Right lobe of liver (tissue), 6 donors: ENCODE measurements at places on chromosomes 2 and 18.

GRCh38 chr2:26564121-26564644 is 77.0 kb downstream of the CIB4 start:
- DNase-seq: no peak

GRCh38 chr2:41194230-41194629 is 742.3 kb upstream of the SLC8A1 start:
- DNase-seq: peak; percentile 35

- DNase-seq: peak; percentile 37
These were observed 114.4 kb downstream of the SMAD7 start for GRCh38 chr18:48836231-48836805.

- DNase-seq: no peak
These were observed 36.0 kb downstream of the SERTAD2 start for GRCh38 chr2:64617631-64618151.

DNA sequence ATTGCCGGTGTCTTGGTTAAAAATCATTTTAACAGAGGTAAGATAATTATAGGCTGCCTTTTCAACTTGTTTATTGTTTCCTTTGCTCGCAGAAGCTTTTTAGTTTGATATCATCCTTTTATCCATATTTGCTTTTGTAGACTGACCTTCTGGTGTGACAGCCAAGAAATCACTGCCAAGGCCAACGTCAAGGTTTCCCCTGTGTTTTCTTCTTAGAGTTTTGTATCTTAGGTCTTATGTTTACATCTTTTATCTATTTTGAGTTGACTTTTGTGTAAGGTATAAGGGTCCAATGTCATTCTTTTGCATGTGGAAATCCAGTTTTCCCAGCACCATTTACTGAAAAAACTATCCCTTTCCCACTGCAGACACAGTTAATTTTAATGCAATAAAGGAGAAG is 129.0 kb upstream of the ZFP36L2 start:
- no peak for DNase-seq

DNA sequence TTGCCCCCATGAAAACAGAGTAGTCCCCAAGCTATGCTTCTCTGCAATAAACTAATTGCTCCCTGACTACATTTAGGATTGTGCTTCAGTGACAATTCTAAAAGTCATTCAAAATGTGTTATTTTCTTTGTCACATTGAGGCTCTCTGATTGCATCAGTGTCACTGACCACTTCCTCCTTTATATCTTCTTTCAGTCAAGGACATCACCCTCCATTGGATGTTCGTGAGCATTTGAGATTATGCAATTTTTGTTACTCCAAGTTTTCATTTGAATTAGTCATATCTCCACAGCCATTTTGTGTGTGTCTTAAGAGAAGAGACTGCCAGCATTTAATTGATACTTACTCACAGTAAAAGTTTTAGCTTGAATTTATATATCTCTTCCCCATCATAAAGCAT is 780.8 kb upstream of the GCFC2 start:
- DNase-seq: no peak

DNA sequence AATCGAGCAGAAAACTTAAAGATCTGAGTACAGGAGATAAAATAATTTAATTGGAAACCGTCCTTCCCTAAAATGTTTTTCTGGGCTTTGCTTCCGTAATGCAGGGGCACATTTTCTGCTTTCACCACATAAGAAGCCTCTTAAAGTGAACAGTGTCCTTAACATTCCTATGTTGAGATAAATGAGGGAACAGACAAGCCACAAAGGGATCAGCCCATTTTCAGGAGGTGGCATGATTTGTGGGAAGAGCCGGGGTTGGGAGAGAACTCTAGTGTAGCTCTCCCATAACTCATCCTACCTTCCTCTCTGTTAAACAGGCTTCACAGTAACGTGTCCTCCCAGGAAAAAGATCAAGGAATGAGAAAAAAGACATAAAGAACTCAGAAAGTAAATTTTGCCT is 56.9 kb upstream of the ACVR1C start:
- DNase-seq: no peak

DNA sequence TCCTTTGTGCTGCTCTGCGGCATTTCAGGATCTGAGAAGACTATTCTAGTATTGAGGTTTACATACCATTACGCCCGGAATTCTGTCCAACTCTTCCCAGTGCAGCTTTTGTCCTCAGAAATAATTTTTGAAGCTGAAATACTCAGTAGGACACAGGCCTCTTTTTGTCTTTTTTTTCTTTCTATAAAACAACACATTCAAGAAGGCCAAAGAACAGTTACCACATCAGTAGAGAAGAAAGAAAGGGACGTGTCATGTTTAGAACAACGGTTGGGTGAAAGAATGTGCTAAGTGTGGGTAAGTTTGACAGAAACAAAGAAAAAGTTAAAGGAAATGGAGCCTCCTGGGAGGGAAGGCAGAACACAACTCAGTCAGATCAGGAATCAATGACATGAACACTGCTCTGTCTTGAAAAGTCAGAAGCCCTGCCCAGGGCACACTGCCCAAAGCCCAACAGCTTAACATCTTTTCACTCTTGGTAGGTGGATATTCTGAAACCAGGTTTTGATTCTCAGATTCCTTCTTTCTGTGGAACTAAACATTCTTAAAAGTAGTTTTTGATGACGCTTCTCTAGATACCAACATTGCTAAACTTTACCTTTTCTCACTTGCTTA is 198.6 kb upstream of the CWC22 start:
- DNase-seq: no peak

DNA sequence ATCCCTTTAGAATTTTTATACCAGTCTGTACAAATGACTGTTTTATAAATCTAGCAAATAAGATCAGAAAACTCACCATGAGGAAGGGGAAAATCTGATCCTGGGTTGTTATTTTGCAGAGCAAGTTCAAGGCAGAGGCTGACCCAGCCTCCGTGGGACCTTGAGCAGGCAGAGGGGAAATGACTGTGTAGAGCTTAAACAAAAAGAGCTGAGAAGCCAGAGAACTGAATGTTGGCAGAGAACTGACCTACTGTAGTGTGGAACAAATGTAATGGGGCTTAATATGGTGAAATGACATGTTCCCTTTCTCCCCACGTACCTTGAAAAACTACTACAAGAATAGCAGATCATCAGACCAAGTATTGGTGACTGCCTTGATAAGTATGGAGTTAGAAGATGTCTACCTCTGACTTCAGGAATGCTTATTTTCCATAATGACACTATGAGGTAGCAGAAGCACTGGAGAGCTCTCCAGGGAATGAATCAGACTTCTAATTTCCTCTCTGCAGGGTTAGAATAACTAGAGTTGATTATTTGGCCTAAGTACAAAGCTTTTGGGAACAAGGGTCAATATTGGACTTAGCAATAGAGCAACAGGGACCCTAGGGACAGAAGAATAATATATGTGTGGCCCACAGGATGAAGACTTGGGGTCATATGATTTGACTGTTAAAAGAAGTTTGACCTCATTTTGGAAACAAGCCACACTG is 304.4 kb downstream of the CCDC178 start:
- DNase-seq: no peak

GRCh38 chr2:217418090-217418489 is 558.2 kb upstream of the TNP1 start:
- no peak for DNase-seq

GRCh38 chr2:12487253-12488004 is 229.3 kb upstream of the TRIB2 start:
- no peak for DNase-seq

- no peak for DNase-seq
These were observed 764.6 kb upstream of the PKDCC start for GRCh38 chr2:41283079-41283775.

DNA sequence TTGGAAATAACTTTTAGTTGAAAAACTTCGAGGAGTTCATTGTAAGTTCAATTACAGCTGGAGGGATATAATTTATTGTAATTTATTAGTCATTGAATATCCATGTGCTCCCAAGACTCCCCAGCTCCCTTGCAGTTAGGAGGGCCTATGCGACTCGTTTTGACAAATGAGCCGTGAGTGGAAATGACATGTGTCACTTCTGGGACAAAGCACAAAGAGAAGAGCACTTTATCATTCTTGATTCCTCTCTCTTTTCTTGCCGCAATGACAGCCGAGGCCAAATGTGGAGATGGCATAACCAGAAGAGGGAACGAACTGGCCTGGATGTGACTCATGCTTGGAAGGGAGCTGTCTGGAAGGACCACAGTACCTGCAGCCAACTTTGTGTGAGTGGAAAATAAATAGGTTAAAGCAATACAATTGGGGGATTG is 44.2 kb upstream of the ITSN2 start:
- no peak for DNase-seq

- DNase-seq: no peak
These were observed 1.8 kb downstream of the SLC23A3 start for GRCh38 chr2:219167997-219168396.

GRCh38 chr2:61807036-61807757 is 46.7 kb downstream of the FAM161A start:
- DNase-seq: no peak
